ACHN (cell line): ENCODE measurements at places on chromosomes 2 and 18.

- DNase-seq, result no peak
Observed at GRCh38 chr2:150832686-150833085, 345.2 kb upstream of the RND3 start.

GRCh38 chr2:55133467-55134315 is 83.4 kb upstream of the RTN4 start:
- no peak for DNase-seq

GRCh38 chr2:231929961-231930592 is 3.9 kb upstream of the NPPC start:
- DNase-seq, result no peak

- peak; percentile 6 for DNase-seq
Observed at GRCh38 chr18:67710639-67711038, 194.1 kb upstream of the DSEL start.

DNA sequence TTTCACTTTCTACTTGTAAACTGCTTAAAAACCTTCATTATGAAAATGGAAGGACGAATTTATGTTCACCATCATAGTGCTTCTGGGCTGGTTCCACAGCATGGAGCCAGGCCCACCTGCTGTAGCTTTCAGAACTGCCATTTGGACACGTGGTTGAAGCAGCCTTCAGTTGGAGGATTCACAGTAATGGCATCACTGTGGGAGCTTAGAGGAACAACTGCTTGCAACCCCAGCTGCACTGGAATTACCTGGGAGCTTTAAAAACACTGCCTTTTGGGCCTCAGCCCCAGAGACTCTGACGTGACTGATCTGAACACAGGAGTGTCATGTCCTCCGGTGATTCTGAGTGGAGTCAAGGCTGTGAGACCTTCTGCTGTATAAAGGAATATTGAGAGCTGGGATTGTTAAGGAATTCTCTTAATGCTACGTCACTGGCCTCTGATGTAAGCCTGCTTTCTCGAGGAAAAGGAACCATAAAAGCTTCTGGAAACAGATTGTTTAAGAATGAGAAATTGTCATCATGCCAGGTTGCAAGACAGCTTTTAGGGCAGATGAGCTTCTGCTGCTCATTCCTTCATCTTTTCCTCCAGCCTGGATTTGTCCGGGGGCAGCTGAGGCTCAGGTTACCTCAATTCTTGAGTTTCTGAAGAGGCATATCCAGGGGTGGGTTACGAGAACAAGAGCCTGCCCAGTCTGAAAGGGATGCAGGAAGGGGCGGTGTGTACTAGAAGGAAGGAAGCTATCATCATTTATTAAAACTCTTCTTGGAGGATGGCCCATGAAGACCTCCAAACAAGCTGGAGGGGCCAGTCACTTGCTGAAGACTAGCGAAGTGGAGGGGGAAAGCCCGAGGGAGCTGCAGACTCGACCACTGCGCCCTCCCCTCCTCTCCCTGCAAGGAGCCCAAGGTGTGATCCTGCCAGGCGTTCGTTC is 1.3 kb upstream of the IL1R1 start:
- DNase-seq, result no peak

DNA sequence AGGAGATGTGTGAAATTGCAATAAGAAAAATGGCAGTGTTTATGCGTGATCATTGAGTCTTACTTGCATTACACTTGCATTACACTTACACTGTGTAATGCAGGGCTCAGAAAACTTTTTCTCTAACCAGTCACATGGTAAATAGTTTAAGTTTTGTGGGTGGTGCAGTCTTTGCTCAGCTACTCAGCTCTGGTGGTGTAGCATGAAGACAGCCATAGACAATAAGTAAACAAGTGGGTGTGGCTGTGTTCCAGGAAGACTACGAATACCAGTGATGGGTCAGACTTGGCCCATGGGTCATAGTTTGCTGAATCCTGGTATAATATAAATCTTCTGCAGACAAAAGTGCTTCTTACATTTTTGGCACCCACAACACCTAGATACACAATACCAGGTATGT is 115.6 kb upstream of the CYP1B1 start:
- DNase-seq, result no peak

DNA sequence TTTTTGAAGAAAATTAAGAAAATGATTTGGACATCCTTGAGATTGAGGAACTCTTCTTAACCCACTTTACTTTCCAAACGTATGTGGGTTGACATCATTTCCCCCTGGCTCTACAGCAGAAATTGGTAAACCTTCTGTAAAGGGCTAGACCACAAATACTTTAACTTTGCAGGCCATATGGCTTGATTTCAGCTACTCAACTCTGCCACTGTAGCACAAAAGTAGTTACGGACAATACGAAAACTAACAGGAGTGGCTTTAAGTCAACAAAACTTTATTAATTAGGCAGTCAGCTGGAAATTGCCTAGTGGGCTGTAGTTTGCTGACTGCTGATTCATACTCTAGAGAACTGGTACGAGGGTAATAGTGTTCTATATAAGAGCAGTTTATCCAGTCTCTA is 83.2 kb upstream of the DTNB start:
- no peak for DNase-seq

DNA sequence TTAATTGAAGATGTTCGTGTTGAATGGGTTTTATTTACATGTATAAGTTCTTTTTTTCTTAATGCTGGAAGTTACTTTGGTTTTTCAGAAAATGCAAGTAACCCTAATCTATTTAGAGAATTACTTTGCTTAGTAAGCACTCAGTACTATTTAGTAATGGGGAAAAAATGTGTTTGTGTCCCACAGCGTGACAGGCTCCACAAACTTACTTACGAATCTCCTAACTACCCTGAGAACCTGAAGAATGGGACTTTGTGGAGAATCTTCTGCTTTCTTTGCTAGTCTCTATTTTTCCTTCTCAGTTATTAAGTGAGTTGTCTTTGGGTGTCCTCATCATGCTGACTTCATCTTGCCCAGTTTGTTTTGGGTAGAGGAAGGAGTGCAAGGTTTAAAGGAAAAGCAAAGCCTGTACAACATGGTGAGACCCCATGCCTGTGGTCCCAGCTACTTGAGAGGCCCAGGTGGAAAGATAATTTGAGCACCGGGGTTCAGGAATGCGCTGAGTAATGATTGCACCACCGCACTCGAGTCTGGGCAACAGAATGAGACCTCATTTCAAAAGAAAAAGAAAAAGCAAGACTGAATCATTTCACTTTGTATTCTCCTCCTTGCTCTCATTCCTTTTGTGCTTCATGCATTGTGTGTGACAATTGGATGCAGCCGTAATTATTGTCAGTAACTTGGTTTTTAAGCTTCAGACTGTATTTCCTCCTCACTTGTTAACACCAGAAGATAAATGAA is 10.2 kb downstream of the NEDD4L start:
- DNase-seq, result peak; percentile 30

DNA sequence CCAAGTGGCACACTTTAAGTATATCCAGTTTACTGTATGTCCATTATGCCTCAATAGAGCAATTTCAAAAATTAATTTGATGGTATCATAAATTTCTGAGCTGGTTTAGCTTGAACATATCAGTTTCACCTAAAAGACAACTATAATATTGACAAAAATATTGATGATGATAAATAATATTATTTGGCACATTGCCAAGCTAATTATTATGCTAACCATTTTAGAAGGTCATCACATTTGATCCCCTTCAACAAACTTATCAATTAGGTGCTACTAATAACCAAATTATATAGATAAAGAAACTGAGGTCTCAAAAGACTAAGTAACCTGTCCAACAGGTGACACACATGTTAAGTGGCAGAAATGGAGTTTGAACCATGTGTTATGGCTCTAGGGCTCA is 26.9 kb upstream of the UBE2E3 start:
- DNase-seq, result no peak

DNA sequence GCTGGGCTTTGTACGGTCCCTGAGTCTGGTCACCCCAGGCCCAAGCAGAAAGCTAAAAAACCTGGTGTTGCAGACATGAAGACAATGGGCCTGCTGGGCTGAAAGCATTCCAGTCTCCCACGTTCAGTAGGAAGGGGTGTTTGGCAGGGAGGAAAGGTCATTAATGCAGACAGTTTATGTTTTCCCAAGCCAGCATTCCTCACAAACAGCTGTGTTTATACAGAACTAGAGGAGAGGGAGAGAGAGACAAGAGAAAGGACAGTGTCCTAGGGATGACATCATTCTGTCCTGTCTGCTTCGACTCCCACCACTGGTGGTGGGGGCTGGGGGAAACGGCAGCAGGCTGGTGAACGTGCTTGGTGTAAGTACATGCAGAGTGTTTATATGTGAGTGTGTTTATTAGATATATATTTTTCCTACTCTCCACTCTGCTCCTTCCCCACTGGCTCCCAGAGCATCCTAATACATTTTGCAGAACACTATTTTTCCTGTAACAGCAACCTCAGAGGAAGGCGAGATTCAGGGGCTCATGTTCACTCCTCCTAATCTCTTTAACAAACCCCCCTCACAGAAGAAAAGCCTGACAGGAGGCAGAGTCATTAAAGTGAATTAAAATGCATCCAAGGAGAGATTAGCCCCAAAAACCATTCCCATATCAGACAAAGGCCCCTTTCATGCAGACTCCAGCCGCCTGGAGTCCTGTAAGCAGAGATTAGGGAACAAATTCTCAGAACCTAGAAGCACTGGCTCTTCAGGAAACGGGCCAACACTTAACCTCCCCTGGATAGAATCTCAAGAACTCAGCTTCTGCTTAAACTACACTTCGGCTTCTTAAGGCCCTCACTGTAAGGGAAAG is 380.4 kb downstream of the TNS1 start:
- DNase-seq, result no peak

- no peak for DNase-seq
Observed at GRCh38 chr2:218238887-218239286, 21.9 kb downstream of the ARPC2 start.

DNA sequence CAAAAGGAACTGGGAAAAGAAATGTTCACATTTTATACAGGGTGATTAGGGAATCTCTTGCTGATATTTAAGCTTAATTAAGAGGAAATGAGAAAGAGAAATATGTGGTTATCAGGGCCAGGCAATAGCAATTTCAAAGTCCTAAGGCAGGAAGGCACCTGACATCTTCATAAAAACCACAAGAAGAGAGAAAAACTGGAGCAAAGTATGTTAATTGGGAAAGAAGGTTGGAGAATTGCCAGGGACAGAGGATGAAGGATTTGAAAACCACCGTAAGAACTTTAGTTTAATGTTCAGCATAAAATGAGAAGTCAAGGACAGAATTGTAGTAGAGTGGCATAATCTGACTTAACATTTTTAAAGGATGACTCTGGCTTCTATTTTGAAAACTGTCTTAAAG is 691.8 kb upstream of the NRXN1 start:
- no peak for DNase-seq

- no peak for DNase-seq
Observed at GRCh38 chr18:47179520-47179919, 3.4 kb upstream of the IER3IP1 start.

DNA sequence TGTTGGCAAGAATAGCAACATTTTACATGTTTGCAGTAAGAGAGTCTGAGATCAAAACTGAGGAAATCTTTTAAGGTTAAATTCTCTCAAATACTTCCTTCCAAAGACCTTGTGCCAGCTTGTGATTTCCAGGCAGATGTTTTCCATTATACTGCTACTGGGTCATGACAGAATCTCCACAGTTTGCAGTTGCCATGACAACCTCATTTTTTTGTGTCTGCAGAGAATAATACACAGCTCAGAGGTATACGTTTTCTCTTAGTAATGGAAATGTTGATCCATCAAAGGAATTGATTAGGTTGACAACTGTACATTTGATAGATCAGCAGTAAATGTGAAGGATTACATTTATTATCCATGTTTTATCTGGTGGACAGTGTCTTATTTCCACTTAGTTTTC is 29.1 kb upstream of the CSRNP3 start:
- DNase-seq, result no peak

DNA sequence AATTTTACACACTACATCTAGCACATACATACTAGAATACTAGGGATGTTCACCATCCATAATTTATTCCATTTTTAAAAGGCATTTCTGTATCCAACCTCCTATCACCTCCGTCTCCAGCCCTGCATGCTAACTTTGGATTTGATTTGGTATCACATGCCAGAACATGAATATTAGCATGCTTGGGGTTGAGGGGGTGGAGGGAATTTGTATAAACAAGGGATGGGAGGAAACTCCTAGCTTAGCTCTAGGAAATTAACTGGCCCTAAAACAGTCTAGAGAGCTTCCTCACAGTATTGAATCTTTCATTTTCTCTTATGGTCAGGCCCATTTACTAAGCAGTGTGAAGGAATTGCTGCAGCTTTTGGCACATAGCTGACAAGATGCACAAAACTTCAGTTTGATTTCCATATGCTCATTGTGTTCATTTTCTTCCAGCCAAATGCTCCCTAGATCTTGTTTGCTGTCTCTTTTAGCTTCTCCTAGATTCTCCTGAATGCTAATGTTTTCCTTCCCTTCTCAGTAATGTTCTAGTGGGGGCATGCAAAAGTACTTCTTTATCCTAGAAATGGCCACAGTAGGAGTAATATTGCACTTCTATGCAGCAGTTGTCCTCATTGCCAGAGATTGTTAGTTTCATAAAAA is 135.2 kb downstream of the VWC2L start:
- DNase-seq, result no peak

GRCh38 chr2:157180359-157180758 is 77.1 kb upstream of the GALNT5 start:
- no peak for DNase-seq

DNA sequence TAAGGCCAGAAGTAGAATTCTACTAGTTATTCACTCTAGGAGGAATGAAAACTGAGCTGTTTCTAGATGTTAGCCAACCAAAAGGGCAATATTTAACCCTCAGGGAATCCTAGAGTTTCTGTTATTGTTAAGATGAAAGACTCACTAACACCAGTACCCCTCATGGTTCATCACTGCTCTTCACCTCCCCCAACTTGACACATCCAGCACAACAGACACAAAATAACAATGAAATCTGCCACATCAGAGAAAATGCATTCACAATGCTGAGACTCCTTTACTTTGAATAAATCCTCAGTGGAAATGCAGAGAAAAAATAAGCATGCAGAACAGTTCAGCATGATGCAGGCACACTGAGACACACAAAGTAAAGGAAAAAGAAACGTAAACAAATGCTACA is 111.3 kb downstream of the RIF1 start:
- no peak for DNase-seq

DNA sequence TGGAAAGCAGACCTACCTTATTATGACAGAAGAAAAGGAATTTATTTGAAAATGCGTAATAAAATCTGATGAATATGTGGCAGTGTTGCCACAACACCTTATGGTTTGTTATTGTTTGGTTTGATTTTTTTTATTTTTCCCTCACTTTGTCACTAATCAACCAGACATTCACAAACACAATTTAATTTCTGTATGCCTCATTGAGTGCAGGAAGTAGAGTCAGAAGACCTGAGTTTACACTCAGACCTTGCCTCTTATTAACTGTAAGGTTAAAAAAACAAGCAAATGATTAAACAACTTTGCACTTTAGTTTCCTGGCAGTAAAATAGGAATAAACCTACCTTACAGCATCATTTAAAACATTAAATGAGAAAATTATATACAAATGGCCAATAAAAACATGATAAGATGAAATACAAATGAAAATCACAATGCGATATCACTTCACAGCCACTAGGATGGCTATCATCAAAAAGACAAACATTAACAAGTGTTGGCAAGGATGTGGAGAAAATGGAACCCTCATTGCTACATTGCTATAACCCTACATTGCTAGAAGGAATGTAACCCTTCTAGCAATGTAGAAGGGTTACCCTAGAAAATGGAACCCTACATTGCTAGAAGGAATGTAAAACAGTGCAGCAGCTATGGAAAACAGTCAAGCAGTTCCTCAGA is 3.3 kb downstream of the SESTD1 start:
- DNase-seq, result no peak

- DNase-seq, result no peak
Observed at GRCh38 chr18:21040466-21040865, 71.1 kb downstream of the ROCK1 start.

GRCh38 chr2:100113990-100114433 is 28.4 kb downstream of the AFF3 start:
- DNase-seq, result no peak
